Stimulated activated naive CD4-positive, alpha-beta T cell (primary cell): ENCODE measurements at places on chromosomes 1 and 21.

- DNase-seq, result no peak
These were observed 543.0 kb upstream of the PLXNA2 start for GRCh38 chr1:208787219-208787618.

DNA sequence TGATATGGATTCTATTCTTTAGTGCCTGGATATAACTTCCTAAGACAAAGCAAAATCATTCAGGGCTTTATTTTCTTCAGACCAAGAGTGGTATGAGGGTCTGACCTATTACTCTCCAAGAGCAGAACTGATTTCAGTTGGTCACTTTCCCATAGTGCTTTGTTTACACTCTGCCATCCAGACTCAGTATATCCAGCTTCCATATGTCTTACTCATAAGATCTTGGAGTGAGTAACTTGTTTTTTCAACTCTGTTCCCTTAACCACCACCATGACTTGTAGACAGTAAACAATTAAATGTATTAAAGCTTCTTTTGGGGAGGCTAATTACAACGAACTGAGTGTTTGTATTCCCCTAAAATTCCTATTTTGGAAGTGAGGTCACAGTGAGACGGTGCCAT is 83.4 kb downstream of the USP24 start:
- DNase-seq, result no peak

DNA sequence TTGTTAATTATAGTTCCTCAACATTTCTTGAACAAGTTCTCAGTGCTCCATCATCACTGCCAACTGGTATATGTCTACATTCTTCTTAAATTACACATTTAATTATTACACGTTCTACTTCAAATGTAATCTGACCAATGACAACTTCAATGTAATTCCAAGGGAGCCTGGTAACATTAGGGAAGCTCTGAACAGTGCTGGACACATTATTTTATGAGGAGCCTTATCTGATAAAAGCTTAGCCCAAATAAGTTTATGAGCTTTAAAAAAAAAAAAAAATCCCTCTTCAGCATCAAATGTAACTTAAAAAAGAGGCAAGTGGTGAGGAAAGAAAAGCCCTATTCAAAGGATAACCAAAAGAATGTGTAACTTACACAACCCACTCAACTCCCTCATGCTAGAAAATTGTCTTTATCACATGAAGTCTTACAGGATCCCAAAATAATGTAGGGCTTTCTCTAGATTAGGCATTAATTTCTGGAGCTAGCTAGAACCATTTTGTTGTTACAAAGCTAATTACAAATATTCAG is 35.2 kb upstream of the ABCA4 start:
- no peak for DNase-seq

DNA sequence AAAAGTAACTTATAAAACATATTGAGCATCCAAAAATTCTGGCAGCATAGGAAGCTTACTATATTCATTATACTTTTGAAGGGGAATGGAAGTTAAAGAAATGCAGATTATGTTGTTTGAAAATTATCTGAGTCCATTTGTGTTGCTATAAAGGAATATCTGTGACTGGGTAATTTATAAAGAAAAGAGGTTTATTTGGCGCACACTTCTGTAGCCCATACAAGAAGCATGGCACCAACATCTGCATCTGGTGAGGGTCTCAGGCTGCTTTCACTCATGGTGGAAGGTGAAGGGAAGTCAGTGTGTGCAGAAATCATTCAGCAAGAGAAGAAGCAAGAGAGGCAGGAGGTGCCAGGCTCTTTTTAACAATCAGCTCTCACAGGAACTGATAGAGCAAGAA is 55.5 kb upstream of the BACH1 start:
- no peak for DNase-seq

- DNase-seq, result no peak
These were observed 28.9 kb upstream of the FMOD start for GRCh38 chr1:203379825-203380224.

DNA sequence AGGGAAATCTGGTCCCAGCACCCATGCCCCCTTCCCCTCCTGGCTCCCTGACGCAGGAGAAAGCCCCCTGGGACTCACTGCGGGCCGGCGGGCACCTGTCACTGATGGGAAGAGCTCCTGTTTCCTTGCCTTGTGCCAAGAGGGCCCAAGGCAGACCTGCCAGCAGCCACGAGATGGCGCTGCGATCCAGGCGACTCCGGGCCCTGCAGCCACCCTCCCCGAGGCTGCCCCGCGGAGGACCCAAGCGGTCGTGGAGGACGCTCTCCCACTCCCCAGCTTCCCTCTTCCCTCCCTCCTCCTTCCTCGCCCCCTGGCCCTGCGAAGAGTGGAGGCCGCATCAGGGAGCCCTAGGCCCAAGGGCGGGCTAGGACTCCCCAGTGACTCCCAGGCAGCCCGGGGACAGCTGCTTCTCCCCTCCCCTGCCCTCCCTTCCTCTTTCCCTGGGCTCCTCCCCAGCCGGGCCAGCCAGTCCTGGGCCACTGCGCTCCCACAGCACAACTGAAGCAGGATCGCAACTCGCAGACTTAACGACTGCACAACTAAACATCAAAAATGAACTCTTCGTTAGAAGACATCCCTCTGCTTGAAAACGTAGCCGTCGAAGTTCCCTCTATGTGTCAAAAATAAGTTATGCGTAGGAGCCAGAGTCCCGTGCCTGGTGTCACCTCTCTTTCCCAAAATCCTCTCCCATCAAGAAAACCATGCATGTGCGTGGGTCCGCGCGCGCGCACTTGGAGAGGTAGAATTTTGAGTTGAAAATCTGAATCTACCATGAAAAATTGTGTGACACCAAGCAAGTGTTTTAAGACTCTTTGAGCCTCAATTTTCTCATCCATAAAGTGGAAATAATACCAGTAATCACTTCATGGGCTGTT is 34.2 kb downstream of the BATF3 start:
- peak; percentile 75 for DNase-seq
